ENCODE measurements at places on chromosomes 2 and 18.

DNA sequence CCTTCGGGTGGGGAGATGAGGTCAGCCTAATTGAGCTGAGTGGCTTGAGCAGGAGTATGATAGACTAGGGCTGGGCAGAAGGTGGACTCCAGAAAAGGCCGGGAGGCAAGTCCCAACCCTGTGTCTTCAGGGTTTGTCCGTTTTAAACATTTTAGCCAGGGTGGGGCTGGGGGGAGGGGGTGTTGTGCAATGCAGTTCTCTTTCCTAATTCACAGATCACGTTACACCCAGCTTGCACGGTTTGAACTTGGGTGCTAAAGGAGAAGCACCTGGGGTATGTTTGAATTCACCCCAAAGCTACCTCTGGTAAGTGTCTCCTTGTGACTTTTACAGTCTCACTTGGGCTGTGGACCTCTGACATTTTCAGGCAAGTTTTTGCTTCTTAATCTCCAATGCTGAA lies 233.3 kb downstream of the AGAP1 start:
- peak; percentile 46 for DNase-seq

DNA sequence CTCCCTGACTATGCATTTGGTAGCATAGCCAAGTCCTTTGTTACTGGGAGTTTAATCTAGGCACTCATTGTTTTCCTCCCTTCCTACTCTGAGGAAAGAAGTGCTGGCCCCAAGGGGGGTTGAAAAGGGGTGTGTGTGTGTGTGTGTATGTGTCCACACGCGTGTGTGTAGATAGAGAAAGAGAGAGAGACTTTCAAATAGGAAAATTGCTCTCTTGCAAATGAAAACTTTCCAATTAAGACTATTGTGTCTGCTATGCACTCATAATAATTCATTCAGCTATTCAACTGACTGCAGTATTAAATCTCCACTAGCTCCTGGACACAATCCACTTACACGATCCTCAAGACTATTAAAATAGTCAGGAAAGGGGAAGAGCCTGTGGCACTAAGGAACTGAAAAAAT lies 92.9 kb upstream of the CSRNP3 start:
- DNase-seq, result no peak

DNA sequence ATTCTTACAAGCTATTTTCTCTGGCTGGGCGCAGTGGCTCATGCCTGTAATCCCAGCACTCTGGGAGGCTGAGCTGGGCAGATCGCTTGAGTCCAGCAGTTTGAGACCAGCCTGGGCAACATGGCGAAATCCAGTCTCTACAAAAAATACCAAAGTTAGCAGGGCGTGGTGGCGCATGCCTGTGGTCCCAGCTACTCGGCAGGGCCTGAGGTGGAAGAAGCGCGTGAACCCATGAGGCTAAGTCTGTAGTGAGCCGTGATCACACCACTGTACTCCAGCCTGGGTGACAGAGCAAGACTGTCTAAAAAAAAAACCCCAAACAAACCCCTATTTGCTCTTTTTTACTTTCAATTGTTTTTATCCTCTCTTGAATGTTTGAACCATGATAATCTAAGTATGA lies 37.0 kb downstream of the PPP4R1 start:
- DNase-seq, result no peak

GRCh38 chr2:237297421-237298150 lies 116.4 kb downstream of the COL6A3 start:
- DNase-seq, result no peak

- no peak for DNase-seq
These were observed 35.6 kb downstream of the EMX1 start for GRCh38 chr2:72952961-72953360.

DNA sequence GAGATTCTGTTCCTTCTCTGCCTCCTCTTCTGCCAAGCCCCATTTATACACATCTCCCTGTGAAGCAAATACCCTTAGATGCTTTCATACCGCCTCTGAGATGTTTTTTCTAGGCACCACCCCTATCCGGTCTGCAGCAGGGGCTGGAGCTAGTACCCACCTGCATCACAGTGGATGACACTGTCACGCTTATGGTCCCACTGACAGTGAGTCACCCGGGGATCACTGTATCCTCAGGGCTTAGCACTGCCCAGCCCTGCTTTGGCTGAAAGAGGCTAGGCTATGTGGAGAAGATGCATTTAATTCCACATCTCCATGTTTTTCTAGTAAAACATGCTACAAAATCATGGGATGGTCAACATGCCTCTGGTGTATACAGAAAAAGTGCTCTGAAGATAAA lies 9.9 kb downstream of the FABP1 start:
- no peak for DNase-seq

- no peak for DNase-seq
These were observed 13.1 kb upstream of the TNS1 start for GRCh38 chr2:218015586-218016521.

DNA sequence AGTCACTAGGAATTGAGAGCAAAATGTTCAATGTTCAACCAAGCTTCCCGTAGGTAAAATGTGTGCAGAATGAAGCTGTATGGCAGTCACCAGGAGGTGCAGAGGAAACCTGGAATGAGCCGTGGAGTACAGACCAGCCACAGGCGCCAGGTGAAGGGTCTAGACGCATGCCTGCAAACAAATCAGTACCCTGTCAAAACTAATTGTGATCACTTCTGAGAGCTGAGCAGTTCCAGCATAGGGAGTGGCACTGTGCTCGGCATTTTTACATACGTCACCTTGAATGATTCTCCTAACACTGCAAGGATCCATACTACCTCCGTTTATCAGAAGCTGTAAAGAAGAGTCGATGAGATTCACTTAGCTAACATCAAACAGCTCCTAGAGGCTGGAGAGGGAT lies 346.1 kb upstream of the ID2 start:
- DNase-seq, result no peak

- DNase-seq, result no peak
These were observed 5.4 kb upstream of the POLI start for GRCh38 chr18:54263904-54264336.
